ENCODE measurements at places on chromosomes 5 and 9. TPM values are rescaled to one million over a fixed set of nuclear protein-coding genes. Genes with fewer than 3 reads are reported as not detected.

GARIN3 gene
- not detected for total RNA-seq

SPATA31E1 gene
- total RNA-seq = not detected

RGS14 gene
- 9.8 TPM for total RNA-seq

PARP8 gene
- 4.5 TPM for total RNA-seq

C5orf52 gene
- total RNA-seq = not detected

DNA sequence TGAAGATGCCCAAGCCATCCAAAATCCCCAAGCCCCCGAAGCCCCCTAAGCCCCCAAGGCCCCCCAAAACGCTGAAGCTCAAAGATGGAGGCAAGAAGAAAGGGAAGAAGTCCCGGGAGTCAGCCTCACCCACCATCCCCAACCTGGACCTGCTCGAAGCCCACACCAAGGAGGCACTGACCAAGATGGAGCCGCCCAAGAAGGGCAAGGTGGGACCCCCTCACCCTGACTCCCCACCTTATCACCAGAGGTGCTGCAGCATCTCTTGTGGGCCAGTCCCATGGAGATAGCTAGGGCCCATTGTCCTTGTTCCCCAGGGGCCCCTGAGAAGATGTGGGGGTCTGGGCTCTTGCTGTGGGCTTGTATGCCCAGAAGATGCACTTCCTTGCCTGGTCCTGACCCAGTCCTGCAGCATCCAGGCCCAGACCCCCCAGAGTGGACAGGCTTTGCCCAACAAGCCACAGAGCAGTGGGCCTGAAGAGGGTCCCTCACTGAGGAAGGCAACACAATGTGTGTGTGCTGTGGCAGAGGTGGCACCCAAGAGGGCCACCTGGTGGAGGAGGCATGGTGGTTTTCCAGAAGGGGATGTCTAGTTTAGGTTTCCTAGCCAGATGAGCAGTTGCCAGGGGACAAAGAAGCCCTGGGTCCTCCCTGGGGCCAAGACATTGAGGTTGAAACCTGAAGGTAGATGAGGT is 84.1 kb downstream of the PHF2 start:
- no peak for DNase-seq

DNA sequence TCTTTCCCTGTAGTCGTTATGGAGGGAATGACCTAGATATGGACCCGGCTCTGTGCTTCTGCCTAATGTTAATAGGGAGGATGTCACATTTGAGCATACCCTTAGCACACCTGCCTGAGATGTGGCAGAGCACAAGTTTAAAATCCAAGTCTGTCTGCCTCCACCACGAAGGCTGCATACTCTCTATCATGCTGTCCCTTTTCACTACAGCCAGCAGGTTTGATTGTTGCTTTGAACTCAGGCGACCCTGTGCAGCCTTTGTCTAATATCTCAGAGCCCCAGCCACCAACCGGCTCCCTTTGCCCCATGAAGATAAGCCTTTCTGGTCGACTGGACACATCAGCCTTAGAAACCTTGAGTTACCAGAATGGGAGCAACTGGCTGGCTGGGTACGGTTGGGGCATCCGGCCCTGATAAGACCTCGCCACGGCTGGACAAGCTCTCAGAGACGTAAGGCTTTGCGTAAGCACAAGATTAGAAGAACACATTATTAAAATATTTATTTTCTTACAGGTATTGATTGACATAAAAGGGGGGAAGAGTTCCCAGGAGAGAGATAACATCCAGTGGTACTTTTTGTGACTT is 222.0 kb upstream of the TRIM32 start:
- no peak for DNase-seq

DNA sequence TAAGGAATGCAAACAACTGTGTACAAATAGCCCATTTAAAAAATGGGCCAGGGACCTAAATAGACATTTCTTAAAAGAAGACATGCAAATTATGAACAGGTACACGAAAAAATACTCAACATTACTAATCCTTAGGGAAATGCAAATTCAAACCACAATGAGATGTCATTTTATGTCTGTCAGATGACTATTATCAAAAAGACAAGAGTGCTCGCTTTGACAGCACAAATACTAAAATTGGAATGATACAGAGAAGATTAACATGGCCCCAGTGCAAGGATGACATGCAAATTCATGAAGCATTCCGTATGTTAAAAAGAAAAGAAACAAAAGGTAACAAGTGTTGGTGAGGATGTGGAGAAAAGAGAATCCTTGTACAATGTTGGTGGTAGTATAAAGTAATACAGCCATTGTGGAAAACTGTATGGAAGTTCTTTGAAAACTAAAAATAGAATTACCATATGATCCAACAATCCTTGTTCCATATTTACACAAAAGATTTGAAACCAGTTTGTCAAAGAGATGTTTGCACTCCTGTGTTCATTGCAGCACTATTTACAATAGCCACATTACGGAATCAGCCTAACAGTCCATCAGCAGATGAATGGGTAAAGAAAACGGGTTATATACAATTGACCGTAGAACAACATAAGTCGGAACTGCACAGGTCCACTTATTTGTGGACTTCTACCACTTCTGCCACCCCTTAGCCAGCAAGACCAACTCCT is 47.2 kb upstream of the PCAT7 start:
- no peak for DNase-seq

DNA sequence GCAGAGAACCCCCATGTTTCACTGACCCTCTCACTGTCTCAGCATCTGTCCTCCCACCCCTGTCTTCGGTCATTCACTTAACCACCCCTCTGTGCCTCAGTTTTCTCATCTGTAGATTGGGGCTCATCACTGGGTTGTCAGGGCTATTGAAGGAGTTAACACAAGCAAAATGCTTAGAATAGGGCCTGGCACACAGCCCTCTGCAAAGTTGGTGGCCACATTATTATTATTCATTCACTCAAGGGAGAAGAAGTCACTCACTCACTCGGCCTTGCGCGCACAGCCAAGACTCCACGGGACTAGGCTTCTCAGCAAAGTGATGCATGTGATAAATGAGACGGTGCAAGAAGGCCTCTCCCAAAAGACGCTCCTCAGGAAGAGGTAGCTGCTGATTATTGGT is 8.0 kb downstream of the PDGFRB start:
- DNase-seq = no peak

- no peak for DNase-seq
These were observed 81.3 kb downstream of the ANKRD33B start for GRCh38 chr5:10645146-10645545.

- no peak for DNase-seq
These were observed 318.4 kb downstream of the IRX2 start for GRCh38 chr5:2433086-2433485.

GRCh38 chr9:93354451-93354850 is 97.0 kb upstream of the FAM120A start:
- no peak for DNase-seq

DNA sequence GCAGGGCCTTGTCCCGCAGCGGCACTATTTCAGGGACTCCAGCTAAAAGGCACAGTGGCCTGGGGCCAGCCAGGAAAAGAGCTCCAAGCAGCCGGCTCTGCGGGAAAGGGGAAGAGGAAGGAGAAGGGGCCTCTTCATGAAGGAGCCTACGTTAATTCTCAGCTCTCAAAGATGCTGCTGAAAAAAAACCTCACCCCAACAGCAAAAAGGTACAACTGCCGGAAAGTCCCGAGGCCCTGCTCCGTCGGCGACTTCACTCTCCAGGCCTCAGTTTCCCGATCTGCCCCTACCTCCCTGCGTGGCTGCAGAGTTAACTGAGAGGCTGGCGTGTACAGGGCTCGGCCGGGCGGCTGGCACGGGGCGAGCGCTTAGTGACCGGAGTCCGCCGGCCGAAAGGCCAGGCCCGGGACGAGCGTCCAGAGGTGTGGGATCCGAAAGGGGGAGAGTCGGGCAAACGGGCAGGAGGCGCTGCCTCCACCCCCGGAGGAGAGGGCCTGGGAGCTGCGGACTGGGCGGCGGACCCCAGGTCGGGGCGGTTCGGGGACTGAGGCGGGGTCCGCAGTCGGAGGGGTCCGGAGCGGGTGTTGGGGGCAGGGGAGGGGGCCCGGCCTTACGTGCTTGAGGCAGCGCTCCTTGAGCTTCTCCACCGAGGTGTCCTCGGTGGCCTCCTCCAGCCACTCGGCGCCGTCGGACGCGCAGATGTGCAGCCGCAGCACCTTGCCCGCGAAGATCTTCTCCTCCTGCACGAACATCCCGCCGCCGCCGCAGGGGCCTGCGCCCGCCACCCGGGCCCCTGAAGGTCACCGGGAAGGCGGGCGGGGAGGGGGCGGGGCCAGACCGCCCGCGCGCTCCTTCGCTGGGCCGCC is 529 bp downstream of the UBAC1 start:
- DNase-seq = no peak

Data from glomerular endothelial cell (primary cell).